ENCODE measurements at places on chromosomes 4 and X.

- DNase-seq = no peak
These were observed 240.9 kb upstream of the STS start for GRCh38 chrX:6906608-6907007.

DNA sequence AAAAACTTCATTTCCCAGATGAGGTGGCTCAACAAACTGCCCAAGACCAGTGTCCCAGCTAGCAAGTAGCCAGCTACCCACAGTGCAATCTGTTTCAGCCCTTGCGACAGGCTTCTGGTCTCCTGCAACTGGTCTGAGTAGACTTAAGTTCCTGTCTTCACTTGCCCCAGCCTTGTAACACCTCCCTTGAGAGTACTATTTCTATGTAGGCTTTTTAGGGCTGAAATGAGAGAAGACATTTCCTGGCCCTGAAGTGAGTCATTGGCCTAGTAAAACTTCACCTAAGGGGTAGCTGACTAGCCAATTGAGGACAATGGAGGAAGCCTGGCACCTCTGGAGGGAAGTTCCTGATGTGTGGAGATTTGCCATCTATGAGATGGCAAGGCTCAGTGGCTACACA lies 80.1 kb upstream of the STIM2 start:
- peak; percentile 83 for DNase-seq

GRCh38 chr4:6478546-6479220 lies 6.3 kb upstream of the PPP2R2C start:
- no peak for DNase-seq

GRCh38 chr4:43066415-43066814 lies 173.9 kb downstream of the GRXCR1 start:
- peak; percentile 44 for DNase-seq

- DNase-seq = no peak
These were observed 188.5 kb downstream of the SPRY1 start for GRCh38 chr4:123585111-123585510.

GRCh38 chr4:121599049-121599448 lies 97.7 kb downstream of the ANXA5 start:
- no peak for DNase-seq

- DNase-seq = no peak
These were observed 160.8 kb upstream of the ANK2 start for GRCh38 chr4:112888622-112889021.

DNA sequence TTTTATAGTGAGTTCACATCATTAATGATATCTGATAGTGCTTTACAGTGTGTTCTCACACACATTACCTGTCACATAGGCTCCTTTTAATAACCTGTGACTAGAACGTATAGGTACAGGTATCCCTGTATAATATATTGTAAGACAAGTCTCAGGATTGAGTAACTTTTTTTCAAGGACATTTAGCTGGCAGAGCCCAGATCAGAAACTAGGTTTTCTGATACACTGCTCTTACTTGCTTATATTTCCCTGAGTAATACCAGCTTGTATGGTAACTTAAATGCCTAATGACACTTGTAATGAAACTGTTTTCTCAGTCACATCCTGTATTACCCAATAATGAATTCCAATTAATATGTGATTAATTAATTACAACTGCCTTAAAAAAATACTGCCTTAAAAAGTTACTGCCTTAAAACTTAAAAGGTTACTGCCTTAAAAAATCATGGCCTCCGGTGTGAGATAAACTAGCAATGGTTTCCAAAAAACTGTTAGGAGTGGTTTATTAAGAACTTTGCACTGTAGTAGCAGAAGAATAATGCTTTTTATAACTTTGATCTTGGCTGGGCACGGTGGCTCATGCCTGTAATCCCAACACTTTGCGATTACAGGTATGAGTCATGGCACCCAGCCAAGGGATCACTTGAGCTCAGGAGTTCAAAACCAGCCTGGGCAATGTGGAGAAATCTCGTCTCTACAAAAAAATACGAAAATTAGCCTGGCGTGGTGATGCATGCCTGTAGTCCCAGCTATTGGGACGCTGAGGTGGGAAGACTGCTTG lies 11.9 kb downstream of the COPS4 start:
- no peak for DNase-seq

DNA sequence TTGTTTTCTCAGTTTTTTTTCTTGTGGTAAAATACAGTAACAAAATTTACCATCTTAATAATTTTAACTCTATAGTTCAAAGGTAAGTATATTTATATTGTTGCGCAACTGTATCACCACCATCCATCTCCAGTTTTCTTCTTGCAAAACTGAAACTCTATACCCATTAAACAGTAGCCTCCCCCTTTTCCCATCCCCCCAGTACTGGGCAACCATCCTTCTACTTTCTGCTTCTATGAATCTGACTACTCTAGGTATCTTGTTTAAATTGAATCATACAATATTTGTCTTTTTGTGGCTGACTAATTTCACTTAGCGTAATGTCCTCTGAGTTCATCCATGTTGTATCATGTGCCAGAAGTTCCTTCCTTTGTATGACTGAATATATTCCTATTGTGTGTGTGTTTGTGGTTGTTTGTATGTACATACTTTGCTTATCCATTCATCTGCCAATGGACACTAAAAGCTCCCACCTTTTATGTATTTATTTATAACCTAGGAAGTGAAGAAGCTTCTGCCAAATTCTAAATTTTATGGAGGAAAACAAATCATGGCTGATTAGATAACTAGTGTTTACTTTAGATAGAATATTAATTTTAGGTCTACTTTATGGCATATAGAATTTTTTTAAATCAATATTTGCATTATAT lies 10.0 kb downstream of the ABHD18 start:
- DNase-seq = peak; percentile 94

- no peak for DNase-seq
These were observed 51.5 kb upstream of the TRIM2 start for GRCh38 chr4:153152501-153153338.

GRCh38 chr4:182808673-182809416 lies 108.3 kb downstream of the DCTD start:
- peak; percentile 83 for DNase-seq

GRCh38 chr4:12538162-12538561 lies 946.0 kb downstream of the RAB28 start:
- no peak for DNase-seq

DNA sequence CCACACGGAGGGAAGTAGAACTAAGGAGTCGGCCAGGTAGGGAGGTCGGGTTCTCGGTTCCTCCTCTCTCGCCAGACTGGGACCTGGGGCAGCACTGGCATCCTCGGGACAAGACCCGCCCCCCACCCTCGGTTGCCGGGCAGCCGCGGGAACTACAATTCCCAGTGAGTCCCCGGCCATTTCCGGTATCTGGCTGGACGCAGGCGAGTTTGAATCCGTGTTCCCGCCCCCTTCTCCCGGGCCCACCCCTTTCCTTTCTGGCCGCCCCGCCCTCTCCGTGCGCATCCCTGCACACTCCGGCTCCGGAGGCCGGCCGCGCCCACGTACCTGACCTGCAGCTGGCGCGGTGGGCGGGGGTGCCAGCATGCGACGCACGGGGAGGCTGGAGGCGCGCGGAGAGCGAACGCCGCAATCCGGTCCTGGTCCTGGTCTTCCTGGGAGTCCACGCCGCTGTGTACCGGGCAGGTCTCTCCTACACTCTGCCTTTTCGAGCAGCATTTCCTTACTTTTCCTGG lies 10.2 kb upstream of the DLG3 start:
- DNase-seq = peak; percentile 89

GRCh38 chr4:137514406-137515111 lies 17.7 kb downstream of the PCDH18 start:
- DNase-seq = no peak

DNA sequence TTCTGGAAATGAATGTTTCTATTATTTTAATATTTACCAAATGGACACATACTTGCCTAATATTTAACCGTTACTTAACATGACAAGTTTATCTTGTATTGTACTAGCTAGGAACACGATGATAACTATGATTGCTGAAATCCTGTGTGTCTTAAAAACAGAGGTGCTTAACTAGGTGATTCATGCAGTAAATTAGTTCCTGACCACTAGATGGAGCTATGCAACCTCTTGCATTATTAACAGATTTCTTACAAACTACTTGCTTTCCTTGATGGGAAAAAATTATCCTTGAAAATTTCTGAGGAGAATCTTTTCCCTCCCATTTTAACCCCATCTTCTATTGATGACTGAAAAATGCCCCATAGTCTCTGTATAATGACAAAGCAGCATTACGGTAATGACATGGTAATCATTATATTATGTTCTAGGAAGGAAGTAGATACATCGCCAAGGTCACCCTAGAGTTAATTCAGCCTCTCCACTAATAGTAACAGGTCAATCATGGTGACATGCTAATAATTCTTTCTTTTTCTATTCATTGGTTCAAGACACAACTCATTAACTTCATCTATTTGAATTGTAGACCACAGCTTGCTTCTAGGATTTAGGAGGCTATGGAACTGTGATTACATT lies 844.2 kb downstream of the RAPGEF2 start:
- peak; percentile 72 for DNase-seq

DNA sequence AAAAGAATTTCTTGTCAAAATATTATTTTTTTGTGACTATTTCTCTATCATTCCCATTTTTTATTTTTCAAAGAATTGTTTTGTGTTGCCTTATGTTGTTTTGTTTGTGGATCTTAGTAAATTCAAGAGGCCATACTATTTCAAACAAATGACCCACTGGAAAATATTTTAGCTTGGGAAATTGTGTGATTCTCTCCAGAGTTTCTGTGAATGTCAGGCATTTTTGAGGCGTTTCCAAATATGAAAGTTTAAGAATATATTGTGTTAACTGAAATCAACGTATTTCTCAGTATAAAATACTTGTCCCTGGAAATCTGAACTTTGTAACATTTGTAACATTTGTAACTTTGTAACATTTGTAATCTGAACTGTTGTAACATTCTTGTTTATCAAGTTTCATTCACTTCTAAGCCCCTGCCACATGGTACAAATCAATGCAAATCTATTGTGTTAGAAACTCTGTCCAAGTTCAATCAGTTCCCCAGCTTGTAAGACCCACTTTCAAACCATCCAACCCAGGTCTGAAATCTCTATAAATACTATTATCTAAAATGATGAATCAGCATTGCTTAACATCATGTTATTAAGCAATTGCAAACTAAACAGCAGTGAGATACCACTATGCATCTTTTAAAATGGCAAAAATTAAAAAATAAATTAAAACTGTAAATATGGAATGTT lies 465.4 kb upstream of the GRID2 start:
- no peak for DNase-seq

- DNase-seq = peak; percentile 85
These were observed 173.7 kb downstream of the PABPC4L start for GRCh38 chr4:134027931-134028330.

DNA sequence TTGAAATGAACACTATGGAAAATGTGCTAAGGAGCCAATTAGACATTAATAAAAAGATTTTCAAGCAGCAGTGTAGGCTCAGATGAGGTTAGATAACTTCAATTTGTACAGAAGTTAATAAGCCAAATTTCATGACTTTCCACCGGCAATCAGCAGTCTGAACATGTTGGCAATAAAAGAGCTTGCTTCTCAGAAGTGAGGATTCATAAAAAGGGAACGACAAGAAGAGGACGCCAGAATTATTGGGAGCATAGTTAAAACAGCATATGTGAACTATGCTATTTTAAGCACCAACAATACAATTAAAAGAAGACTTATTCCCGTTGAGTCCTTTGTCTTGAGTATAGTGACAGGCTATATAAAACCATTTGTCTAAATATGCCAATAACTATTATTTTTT lies 785.3 kb downstream of the ADGRL3 start:
- DNase-seq = no peak

DNA sequence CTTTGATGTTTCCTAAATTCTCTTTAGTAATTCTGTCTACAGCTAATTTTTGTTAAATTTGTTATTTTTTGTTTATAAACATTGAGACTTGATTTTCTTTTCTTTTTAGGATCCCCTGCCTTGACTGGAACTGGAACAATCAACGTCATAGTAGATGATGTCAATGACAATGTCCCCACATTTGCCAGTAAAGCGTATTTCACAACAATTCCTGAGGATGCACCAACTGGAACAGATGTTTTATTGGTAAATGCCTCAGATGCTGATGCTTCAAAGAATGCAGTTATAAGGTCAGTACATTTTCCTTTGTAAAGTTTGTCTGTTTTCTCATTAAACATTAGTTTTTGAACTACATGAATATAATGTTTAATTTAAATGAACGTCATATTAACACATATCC lies 119.4 kb downstream of the FAT4 start:
- no peak for DNase-seq

- peak; percentile 4 for DNase-seq
These were observed 107.7 kb downstream of the FRMPD4 start for GRCh38 chrX:12245650-12246645.

DNA sequence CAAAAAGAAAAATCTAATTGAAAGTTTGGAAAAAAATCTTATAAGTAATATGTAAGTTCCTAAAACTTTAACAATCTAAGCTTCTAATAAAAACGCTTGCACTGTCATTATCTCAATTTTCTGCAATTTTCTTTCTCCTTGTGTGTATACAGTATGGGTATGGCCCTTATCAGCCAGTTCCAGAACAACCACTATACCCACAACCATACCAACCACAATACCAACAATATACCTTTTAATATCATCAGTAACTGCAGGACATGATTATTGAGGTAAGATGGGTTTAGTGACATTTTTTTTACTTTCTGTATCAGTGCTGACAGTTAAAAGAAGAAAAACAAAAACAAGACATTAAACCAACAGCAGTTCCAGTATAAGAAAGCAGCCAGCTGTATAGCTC lies 4.9 kb downstream of the STATH start:
- DNase-seq = no peak

Measured in PC-3 (cell line).